D341Med (cell line): ENCODE measurements at places on chromosomes 4 and X.

GRCh38 chrX:68420559-68420958 is 12.7 kb downstream of the OPHN1 start:
- no peak for DNase-seq

DNA sequence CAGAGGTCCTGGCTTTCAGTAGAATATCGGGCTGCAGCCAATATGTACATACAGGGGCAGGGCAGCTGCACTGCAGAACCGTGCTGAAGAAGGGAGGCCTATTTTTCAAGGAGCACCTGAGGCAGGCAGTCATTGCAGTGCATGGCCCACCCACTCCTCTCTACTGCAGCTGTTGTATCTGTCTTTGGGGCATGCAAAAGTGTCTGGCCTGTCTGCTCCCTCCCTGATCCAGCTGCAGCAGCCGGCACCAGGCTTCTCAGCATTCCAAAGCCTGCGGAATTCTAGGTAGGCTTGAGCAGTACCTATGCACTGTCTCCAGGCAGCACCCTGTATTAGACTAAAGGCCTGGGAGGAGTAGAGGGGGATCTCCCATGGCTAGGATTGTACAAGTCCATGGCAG is 415.2 kb upstream of the MAGEB16 start:
- no peak for DNase-seq

DNA sequence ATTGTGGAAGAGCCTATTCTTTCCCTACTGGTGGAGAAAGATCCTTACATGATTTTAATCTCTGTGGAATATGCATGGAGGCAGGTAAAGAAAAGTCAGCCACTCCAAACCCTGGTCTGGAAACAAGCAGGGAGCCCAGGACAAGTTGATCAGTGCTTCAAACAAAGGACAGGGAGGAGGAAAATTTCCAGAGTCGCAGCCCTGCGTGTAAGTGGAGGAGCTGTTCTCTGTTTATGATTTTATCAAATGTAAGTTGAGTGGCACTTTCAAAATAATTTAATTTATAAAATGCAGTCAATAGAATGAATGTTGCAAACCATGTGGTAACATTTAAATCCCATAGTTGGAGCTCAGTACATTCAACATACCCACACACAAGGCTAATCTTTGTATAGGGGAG is 57.0 kb downstream of the SLC34A2 start:
- DNase-seq = no peak

- DNase-seq = no peak
These were observed 97.7 kb downstream of the TMA16 start for GRCh38 chr4:163592212-163592611.

GRCh38 chr4:39563346-39563847 is 36.2 kb upstream of the UGDH start:
- DNase-seq = no peak

DNA sequence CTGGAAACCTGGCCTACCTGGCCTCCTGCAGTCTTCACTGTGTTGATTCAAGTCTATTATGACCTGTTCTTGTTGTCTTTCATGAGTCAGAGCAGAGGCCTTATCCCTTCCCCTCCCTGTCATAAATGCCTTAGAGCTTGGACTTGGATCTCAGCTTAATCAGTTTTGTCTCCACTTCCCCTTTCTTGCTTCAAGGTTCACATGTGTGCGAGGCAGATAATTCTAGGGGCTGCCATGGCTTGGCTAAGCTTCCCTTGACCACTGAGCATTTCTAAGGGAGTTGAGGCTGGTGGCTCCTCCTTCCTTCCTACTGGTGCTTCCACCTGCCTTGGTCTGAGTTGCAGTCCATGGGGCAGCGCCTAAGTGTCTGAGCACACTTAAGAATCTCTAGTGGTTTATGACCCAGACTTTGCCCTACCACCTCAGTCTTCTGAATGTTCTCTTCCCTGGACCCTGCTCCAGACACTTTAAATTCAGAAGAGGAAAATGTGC is 1.7 kb upstream of the HEPH start:
- DNase-seq = no peak

DNA sequence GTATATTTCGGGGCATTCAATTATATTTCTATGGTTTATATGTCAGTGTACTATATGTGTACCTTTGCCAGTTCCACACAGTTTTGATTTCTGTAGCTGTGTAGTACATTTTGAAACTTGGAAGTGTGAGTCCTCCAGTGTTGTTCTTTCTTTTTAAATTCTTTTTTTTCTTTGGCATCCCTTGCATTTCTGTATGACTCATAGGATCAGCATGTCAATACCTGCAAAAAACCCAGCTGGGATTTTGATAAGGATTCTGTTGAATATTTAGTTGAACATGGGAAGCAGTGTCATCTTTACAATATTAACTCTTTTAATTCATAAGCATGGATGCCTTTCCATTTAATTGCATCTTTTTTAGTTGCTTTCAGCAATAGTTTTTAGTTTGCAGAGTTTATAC is 100.0 kb downstream of the SH3BGRL start:
- DNase-seq = no peak

DNA sequence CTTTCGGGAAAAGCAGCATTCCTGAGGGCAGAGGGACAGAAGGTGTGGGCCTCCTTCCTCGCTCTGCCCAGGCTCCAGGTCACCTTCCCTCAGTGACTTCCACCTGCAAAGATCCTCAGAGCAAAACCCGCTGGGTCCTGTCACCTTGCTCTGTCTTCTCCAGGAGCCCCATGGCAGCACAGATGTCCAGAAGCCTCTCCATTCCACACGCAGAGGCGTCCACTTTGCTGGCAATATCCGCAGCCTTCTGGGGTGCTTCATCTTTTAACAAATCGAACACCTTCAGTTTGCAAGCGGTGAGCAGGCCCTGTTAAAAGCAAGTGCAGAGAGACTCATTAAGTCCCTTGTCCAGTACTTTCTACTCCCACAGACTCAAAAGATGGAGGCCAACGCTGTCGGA is 27.3 kb downstream of the ASMTL start:
- no peak for DNase-seq

DNA sequence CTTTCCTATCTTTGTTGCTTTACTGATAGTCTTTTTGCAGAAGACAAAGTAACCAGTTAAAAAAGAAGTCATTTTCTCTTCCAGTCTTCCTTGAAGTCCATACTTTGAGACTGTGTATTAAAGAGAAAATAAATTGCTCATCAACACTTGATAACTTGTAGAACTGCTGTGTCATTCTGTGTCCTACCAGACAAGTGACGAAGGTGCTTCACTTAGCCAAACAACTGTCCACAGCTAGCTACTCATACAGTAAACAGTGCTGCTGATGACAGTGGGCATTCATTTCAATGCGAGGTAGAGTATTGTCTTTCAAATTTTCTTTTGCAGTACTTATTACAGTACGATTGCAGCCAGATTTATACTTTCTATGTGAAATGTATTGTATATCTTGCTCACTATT is 11.5 kb downstream of the COL25A1 start:
- DNase-seq = no peak

DNA sequence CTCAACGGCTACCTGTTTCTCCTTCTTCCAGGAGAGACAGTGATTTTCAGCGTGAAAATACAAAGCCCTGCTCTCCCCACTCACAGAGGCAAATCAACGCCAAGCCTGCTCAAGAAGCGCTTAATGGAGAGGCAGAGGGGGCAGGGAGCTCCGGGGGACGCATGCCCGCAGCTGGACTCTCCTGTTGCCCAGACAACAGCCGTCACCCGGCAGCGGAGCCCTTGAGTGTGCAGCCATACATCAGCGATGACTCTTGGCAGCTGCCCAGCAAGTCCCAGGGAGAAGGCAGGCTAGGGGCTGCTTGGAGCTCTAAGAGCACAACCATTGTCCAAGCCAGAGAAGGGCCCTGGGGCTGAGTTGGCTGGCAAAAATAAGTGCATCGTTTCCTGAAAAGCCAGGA is 71.0 kb upstream of the AFAP1 start:
- DNase-seq = peak; percentile 61
